NCI-H510A (cell line): ENCODE measurements at places on chromosomes 4 and X.

DNA sequence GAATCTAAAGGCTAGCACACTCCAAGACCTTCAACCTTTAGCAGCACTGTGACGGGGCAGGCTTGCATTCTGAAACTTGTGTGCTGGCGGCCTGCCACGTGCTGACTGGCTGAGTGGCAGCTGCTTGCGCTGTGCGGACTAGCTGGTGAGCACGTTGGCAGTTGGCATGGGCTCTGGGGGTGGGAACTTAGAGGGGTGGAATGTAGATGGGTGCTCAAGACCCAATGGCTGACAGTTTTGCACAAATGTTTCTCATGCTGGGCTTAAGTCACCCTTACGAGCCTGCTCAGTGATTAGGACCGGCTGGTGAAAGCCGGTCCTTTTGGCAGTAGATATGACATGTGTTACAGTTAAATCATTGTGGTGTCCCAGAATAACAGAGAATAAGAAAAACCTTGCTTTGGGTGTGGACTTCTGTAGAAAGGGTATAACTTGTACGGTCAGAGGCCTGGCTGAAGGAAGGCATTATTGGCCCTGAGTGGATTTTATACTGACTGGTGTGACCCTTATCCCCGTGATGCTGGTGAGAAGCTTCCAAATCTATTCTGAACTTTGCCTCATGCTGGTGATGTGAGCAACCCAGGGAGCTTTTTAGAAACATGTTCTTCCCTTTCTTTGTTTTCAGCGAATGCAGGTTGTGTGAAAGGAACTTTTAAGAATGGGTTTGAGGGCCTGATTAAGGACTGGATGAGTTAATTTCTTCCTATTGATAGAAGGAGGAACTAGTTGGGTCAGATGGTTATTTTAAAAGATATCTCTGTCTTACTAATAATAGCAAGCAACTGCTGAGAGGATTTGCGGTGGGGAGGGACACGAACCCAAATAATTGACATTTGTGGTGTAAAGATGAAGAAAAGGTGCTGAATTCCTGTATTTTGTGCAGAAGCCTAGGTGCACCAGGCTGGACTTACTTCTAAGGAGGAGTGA lies 107.4 kb upstream of the SLC4A4 start:
- DNase-seq: no peak

- DNase-seq: no peak
Measured at GRCh38 chrX:1925053-1925481, 310.2 kb downstream of the ASMT start.

GRCh38 chr4:46417848-46418247 lies 27.9 kb upstream of the GABRA2 start:
- DNase-seq: no peak

DNA sequence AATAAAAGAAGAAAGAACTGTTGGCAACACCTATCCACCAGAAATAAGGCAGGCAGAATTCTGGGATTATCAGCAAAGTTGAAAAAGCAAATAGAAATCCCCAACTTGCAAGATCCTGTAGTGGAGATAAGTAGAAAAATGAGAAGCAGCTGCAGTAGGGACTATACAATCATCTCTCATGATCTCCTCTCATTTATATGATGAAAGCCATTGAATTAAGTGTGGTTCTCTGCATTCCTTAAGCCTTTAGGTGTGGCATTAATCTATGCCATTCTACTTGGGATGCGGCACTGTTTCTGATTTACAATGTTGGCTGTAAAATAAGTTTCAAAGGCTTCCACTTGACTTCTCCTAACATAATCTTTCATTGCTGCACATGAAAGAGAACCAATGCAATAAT lies 869.8 kb downstream of the TRAM1L1 start:
- DNase-seq: no peak

- DNase-seq: no peak
Measured at GRCh38 chr4:25320773-25321172, 8.2 kb downstream of the ZCCHC4 start.
